ENCODE measurements at places on chromosomes 4 and X.

DNA sequence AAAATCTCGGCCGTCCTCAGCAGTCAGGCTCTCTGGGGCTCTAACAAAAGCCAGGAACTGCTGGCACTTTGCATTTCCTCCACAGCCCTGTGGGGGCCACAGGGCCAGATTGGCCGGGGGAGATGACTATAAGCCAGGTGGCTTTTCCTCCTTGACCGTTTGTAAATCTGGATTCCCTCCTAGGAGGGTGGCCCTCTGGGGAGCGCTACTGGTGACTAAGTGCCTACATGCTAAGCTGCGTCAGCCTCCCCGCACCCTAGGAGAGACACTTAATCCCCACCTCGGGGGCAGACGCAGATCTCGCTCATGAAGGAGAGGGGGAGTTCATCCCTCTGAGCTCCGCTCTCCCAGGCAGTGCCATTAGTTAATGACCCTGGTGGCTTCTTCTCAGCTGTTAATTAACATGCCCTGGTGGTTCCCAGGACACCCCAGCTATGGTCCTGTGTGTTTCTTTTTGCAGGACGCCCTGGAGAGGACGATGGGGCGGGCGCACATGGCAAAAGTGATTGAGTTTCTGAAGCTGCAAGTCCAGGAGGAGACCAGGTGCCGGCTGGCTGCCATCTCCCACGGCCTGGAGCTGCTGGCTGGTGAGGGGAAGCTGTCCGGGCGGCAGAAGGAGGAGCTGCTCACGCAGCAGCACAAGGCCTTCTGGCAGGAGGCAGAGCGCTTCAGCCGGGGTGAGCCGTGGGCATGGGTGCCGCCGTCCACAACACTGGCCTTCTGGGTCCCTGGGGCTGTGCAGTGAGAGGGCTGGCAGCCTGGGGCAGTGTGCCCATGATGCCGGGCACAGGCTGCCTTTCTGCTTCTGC lies 41.6 kb downstream of the EVC start:
- no peak for DNase-seq

GRCh38 chr4:128604204-128604603 lies 205.3 kb upstream of the JADE1 start:
- no peak for DNase-seq

DNA sequence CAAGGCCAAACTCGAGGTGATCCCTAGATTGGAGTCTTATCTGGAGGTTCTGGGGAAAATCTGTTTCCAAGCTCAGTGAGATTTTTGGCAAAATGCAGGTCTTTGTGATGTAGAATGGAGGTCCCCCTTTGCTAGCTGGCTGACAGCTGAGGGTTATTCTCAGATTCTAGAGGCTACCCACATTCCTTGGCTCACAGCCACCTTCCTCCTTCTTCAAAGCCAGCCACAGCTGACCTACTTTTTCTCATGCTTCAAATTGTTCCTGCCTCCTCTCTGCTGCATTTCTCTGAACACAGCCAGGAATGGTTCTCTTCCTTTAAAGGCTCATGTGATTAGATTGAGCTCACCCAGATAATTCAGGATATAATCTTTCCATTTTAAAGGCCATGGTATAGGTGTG lies 86.9 kb downstream of the VCX3A start:
- DNase-seq, result no peak

- DNase-seq, result no peak
Observed at GRCh38 chr4:2339458-2340271, 77.8 kb upstream of the MXD4 start.

GRCh38 chrX:46559062-46559461 lies 13.8 kb upstream of the ZNF674 start:
- DNase-seq, result no peak

- DNase-seq, result no peak
Observed at GRCh38 chr4:109735566-109736365, 5.9 kb upstream of the PLA2G12A start.

DNA sequence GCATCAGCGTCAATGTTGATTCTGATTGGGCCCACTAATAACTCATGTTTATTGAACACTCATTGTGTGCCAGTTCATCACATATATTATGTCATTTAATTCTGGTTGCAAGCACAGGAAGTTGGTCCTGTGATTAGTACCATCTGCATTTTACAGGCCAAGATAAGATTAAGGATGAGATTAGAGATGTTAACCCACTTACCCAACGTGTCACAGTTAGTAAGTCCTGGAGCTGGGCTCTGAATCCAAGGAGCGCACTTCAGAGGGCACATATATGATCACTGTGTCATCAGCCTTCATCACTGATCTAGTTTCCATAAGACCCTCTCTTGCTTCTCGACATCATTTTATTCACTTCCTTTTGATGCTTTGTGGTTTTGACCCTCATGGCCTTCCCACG lies 205.3 kb upstream of the ANXA3 start:
- no peak for DNase-seq

DNA sequence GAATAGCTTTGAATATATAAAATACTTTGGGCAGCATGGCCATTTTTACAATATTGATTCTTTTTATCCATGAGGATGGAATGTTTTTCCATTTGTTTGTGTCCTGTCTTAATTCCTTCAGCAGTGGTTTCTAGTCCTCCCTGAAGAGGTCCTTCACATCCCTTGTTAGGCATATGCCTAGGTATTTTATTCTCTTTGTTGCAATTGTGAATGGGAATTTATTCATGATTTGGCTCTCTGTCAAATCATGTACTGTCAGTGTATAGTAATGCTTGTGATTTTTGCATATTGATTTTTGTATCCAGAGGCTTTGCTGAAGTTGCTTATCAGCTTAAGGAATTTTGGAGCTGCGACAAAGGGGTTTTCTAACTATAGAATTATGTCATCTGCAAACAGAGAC lies 18.5 kb downstream of the UGT2B15 start:
- DNase-seq, result no peak

- no peak for DNase-seq
Observed at GRCh38 chr4:2630556-2631273, 94.3 kb downstream of the FAM193A start.

GRCh38 chr4:5923376-5923775 lies 30.5 kb upstream of the CRMP1 start:
- no peak for DNase-seq

DNA sequence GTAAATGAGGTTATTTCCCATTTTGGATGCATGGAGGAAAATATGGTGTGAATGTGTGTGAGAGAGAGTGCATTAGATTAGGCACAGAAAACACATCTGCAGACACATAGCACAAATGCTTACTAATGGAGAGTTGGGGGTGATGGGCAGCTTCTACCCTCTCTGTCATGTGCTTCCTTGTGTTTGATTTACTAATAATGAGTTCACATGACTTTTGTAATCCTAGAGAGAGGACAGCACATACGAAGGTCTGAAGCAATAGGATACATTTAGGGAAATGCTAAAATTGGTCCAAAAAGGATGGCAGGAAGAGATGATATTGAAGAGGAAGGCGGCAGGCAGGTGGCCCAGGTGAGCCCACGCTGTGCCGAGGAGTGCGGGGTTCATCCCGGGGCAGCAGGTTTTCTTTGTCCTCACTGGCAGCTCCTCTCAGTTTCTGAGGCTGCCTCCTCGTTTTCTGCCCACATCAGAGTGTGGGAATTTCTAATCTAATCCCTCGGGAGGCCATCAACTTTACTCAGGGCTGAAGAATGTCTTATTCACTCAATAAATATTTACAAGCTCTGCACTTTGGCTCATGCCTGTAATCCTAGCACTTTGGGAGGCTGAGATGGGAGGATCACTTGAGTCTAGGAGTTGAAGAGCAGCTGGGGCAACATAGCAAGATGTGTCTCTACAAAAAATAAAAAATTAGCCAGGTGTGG lies 15.9 kb upstream of the MAP9 start:
- DNase-seq, result no peak

- DNase-seq, result no peak
Observed at GRCh38 chr4:6441758-6442157, 30.7 kb downstream of the PPP2R2C start.

- no peak for DNase-seq
Observed at GRCh38 chrX:70042399-70043371, 7.1 kb downstream of the AWAT2 start.

GRCh38 chrX:138008281-138008680 lies 442.4 kb downstream of the ZIC3 start:
- DNase-seq, result no peak

DNA sequence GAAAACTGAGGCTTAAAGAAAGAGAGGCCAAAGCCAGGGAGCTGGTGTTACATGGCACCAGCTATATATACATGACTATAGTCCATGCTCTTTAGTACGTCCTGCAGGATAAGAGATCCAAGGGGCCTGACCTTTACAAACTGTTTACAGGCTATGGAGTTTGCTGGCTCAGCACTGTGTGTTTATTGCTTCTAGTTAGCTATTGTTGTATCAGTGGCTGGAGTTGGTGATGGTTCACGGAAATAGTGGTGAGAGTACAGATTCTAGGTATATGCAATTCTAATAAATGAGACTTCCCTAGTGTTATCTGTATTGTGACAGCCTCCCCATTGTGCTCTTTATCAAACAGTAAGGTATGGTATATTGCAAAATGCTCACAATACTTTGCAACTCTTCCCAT lies 46.5 kb downstream of the REPS2 start:
- no peak for DNase-seq

All from CD4-positive, alpha-beta T cell treated with Interleukin-17A for 4 hours (primary cell).